ENCODE measurements at places on chromosomes 16 and 17.

DNA sequence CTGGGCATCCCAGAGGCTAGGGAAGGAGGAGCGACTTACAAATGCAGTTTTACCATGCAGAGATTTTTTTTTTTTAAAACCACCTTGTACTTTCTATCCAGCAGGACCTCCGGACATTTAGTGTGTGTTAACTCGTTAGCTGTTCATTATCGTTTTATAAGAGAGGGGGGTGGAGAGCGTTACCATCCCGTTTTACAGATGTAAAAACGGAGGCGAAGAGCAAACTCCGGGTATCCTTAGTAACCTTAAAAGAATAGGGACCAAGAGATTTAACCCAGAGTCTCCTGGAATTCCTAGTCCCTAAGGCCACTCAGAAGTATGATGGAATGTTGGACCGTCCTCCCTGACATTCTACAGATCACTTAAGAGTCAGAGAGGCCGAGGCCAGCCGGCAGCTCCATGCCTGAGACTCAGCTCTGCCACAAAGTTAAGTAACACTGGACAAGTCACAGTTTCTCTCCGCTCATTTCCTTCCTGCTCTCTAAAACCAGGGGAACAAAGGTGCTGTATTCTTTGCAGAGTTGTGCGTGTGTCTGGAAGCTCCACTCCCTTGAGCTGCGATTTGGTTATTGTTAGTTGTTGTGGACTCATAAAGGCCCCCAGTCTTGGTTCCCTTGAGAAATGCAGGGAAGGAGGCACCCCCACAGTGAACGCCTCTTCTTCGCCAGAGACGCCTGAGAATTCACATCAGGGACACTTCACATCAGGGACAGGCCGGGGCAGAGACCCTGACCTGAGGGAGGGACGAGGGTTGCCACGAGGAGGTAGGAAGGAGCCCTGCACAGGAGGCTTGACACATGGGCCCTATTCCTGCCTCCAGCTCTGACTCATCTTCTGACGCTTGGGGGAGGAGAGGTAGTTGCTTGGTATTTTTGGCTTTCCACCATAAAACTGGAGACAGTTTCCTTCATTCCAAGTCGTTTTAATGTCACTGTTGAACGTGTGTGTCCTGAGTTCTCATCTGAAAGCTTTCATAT is 1.2 kb downstream of the DUSP14 start:
- DNase-seq = peak; percentile 36

GRCh38 chr17:77247609-77248008 is 106.8 kb downstream of the SEC14L1 start:
- no peak for DNase-seq

GRCh38 chr17:27862004-27862403 is 31.2 kb downstream of the LYRM9 start:
- DNase-seq = no peak

DNA sequence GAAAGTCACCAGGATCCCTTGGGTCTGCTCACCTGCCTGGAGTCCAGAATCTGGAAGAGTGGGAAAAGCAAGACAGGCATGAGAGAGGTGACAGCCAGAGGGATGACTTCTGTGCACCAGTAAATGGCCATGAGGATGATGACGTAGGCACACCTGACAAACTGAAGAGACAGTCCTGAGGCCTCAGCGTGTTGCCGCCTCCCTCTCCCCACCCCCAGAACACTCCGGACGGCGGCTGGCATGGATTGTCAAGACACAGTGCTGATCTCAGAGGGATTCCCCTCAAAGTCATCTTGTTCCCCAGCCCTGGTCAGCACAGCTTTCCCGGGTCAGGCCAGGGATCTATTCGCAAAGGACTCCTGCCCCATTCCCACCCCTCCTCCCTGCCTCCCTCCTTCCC is 6.2 kb downstream of the SLC13A5 start:
- DNase-seq = no peak

GRCh38 chr16:27363246-27363632 is 38.7 kb upstream of the IL21R start:
- DNase-seq = no peak

GRCh38 chr17:21300601-21301571 is 16.4 kb downstream of the MAP2K3 start:
- DNase-seq = no peak

GRCh38 chr17:79006794-79007503 is 2.6 kb downstream of the CANT1 start:
- no peak for DNase-seq

DNA sequence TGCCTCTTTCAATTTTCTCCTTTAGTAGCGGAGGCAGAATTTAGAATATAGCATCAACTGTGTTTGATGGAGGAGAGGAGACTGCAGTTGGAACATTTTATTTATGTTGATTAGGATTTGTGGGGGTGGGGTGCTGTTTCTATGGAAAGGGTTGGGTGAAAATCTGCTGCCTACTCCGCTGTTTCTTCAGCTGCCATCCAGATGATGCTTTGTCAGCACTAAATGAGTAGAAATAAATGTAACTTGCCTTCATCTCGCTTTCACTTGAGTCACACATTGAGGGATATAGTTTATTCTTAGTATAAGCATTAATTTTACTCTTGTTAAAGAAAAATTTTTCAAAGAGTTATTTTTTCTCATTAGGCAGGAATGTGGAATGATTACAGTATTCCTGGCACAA is 42.1 kb downstream of the ABHD15 start:
- DNase-seq = no peak

DNA sequence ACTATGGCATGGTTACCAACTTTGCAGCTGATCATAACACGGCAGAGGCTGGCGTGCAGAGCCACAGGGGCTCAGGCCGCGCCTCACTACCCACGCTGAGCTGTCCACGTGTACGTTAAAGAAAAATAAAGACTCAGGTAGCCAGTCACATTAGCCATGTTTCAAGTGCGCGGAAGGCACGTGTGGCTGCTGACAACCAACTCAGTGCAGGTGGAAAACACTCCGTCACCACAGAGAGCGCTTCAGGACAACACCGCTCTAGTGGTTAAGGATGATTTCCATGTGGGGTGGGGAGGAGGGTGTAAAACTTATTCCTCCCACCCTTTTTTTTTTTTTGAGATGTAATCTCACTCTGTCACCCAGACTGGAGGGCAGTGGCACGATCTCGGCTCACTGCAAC is 33.8 kb downstream of the ZCCHC14 start:
- DNase-seq = no peak

DNA sequence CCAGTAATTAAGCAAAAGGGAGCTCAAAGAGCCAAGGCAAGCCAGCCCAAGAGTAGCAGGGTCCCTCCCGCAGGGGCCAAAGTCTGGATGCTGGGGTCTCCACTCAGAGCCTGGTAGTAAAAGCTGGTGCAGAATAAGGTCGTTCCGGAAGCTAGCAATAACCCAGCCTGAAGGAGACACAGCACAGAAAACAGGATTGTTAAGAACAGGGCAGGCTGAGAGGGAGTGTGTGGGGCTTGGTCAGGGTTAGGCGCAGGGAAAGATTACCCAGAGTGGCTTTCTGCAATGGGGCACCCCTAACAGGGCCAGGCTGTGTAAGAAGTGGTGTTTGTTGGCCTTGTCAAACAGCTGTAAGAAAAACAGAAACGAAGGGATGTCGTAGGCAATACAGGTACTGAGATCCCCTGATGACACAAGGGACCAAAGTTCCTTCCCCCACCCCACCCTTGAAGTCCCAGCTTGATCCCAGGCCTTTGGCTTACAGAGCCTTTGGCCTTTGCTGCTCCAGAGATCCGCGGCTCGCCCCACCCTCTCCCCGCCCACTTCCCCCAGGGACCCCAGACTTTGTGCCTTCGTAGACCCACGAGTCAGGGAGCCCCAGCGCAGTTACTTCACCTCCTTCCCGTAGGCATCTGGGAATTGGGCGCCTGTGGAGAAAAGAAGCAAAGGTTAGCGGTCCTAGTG is 712 bp downstream of the TMEM256 start:
- DNase-seq = no peak

DNA sequence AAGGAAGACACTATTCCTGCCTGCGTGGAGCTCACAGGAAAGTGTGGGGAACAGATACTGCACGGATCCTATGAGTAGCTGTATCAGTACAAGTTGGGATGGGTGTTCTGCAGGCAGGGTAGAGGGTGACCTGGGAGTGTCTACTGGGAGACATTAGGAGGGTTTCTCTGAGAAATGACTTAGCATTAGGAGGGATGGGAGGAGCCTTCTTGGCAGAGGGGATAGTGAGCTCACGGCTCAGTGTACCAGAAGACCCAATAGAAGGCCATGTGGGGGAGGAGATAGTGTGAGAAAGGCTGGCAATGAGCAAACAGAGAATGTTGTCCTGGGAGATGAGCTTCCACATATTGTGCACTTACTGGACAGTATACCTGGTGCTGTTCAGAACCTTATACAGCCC is 109.1 kb downstream of the MSI2 start:
- DNase-seq = no peak

DNA sequence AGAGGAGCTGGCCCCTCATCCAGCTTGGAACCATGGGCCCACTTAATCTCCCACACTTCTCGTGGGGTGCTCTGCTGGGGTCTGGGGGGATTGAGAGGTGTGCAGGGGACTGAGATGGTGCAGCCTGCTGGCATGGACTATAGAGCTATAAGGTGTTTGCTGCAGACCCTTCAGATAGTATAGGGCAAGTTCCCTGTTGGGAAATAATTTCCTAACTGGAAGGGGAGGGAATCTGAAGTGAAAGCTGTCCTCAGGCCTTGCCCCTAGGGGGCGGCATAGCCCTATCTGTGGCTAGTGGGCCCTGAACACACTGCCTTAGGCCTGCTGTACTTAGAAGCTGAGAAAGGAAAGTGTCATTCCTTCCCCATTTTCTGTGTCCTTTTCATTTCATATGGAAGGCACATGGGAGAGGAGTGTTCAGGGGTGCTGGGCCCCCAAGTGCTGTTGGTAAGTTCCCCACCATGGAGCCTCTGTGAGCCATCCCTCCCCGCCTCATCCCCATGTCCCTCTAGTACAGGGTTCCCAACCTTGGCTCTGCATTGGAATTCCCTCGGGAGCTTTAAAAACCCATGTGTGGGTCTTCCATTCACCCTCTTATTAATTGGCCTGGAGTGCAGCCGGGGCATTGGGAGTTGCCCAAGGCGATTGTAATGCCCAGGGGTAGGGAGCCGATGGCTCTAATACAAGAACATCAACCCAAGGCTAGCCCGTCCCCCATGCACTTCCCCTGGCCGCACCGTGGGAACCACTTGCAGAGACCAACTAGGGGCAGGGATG is 19.7 kb downstream of the GOSR2 start:
- DNase-seq = peak; percentile 51

GRCh38 chr17:55330344-55330933 is 65.7 kb downstream of the HLF start:
- DNase-seq = no peak

- DNase-seq = no peak
Observed at GRCh38 chr17:28142305-28142704, 99.8 kb downstream of the NLK start.
